Immature natural killer cell (primary cell): ENCODE measurements at places on chromosomes 12 and 14.
A peak's percentile ranks its signal among the peaks of the same experiment; 100 is the strongest.

- H3K4me1 ChIP-seq, result peaks cover 77% of the 10 kb centered on the region
- H3K36me3 ChIP-seq, result peaks cover 8% of the 10 kb centered on the region
- H3K4me3 ChIP-seq, result peak overlapping the region; percentile 82
- peak overlapping the region; percentile 97 for H3K27ac ChIP-seq
These were observed 54.3 kb upstream of the SRSF5 start for GRCh38 chr14:69712599-69713088.

GRCh38 chr14:70558356-70558755 is 23.6 kb upstream of the ADAM20 start:
- no peaks in the 10 kb centered on the region for H3K27me3 ChIP-seq
- DNase-seq, result no peak
- peaks cover 21% of the 10 kb centered on the region for H3K36me3 ChIP-seq
- no peaks in the 10 kb centered on the region for H3K4me1 ChIP-seq
- no peak overlapping the region for H3K4me3 ChIP-seq
- no peak overlapping the region for H3K27ac ChIP-seq

GRCh38 chr12:46702581-46703344 is 123.0 kb downstream of the SLC38A4 start:
- H3K27ac ChIP-seq, result no peak overlapping the region
- H3K36me3 ChIP-seq, result peaks cover 8% of the 10 kb centered on the region
- no peak for DNase-seq
- H3K4me1 ChIP-seq, result peaks cover 11% of the 10 kb centered on the region
- no peak overlapping the region for H3K4me3 ChIP-seq

DNA sequence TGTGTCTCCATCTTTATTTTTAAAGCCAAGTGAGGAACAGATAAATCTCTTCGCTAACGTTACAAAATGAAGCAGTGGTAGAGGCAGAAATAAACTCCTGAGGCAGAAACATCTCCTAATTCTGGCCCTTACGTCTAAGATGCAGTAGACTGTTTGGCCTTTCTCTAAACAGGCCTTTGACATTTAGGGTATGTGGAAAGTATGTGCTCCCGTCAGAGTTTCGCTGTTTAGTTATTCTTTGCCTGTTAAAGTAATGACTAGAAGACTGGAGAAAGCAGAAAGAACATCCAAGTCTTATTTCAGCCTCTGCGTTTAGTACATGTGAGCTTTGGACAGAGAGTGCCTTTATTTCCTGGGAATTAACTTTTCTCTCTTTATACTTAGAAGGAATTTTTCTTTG is 216.6 kb downstream of the RAD51B start:
- no peak overlapping the region for H3K4me3 ChIP-seq
- no peak for DNase-seq
- H3K27ac ChIP-seq, result no peak overlapping the region
- H3K4me1 ChIP-seq, result no peaks in the 10 kb centered on the region
- no peaks in the 10 kb centered on the region for H3K27me3 ChIP-seq

GRCh38 chr14:83470959-83471695 is 1937.5 kb upstream of the SEL1L start:
- DNase-seq, result no peak
- H3K36me3 ChIP-seq, result no peaks in the 10 kb centered on the region
- H3K4me1 ChIP-seq, result no peaks in the 10 kb centered on the region
- H3K27me3 ChIP-seq, result no peaks in the 10 kb centered on the region

- no peak for DNase-seq
- H3K36me3 ChIP-seq, result no peaks in the 10 kb centered on the region
- H3K4me3 ChIP-seq, result no peak overlapping the region
- peaks cover 41% of the 10 kb centered on the region for H3K4me1 ChIP-seq
- peak overlapping the region; percentile 21 for H3K27ac ChIP-seq
These were observed 4.8 kb downstream of the HIP1R start for GRCh38 chr12:122839907-122840554.

GRCh38 chr12:124727264-124727800 is 136.3 kb downstream of the SCARB1 start:
- H3K4me3 ChIP-seq, result no peak overlapping the region
- DNase-seq, result no peak
- no peaks in the 10 kb centered on the region for H3K36me3 ChIP-seq
- peaks cover 2% of the 10 kb centered on the region for H3K27me3 ChIP-seq

DNA sequence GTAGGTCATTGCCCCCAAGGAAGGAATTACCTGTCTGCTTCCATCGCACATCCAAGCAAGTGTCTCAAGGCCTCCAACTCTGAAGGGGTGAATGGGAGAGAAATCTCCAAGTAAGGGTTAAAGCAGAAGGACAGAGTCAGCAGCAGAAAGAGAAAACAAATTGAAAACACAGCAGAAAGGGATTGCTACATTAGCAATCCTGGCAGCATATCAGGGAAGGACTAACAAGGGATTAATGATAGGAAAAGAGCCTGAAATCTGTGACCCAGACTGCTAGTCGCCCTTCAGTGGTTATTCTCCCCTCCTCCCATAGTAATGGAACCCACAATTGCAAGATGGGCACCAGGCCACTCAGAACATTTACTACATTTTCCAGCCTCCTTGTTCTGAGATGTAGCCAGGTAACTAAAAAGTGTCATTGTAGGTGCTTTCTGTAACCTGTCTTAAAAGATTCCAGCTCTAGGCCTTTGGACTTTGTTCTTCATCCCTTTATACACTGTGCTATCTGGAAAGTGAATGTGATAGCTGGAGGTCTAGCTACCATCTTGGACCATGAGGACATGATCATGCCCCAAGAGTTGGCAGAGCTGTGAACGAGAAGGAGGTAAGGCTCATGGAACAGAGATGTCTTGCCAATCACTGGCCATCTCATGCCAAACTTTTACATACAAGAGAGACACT is 36.0 kb downstream of the MAP3K9 start:
- no peak overlapping the region for H3K4me3 ChIP-seq
- no peaks in the 10 kb centered on the region for H3K36me3 ChIP-seq
- H3K27ac ChIP-seq, result no peak overlapping the region
- no peak for DNase-seq
- peaks cover 3% of the 10 kb centered on the region for H3K27me3 ChIP-seq
- no peaks in the 10 kb centered on the region for H3K4me1 ChIP-seq

DNA sequence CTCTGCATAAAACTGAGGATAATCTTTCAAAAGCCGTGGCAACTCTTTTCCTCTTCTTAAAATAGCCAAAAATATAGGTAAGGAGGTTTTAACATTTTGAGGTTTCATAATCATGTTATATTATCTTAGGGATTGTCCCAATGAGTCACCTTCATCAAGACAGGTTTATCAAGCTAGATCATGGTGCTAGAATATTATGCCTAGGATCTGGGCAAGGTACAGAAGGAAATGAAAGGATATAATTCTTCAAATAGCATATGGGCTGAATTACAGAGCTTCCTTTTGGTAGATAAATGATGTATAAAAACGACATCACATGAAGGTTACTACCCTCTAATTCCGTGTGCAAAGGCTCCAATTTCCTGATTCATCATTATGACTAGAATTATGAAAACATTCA is 28.6 kb upstream of the TBC1D15 start:
- no peak overlapping the region for H3K4me3 ChIP-seq
- no peaks in the 10 kb centered on the region for H3K4me1 ChIP-seq
- peaks cover 10% of the 10 kb centered on the region for H3K27me3 ChIP-seq
- no peak overlapping the region for H3K27ac ChIP-seq

- H3K27me3 ChIP-seq, result peaks cover 2% of the 10 kb centered on the region
- no peak for DNase-seq
- H3K27ac ChIP-seq, result no peak overlapping the region
- H3K36me3 ChIP-seq, result no peaks in the 10 kb centered on the region
These were observed 122.0 kb downstream of the KCNC2 start for GRCh38 chr12:75087654-75088053.

GRCh38 chr12:52043386-52044212 is 7.6 kb upstream of the NR4A1 start:
- peaks cover 19% of the 10 kb centered on the region for H3K4me1 ChIP-seq
- DNase-seq, result no peak
- no peak overlapping the region for H3K27ac ChIP-seq
- no peak overlapping the region for H3K4me3 ChIP-seq
- H3K27me3 ChIP-seq, result peaks cover 2% of the 10 kb centered on the region
- no peaks in the 10 kb centered on the region for H3K36me3 ChIP-seq

DNA sequence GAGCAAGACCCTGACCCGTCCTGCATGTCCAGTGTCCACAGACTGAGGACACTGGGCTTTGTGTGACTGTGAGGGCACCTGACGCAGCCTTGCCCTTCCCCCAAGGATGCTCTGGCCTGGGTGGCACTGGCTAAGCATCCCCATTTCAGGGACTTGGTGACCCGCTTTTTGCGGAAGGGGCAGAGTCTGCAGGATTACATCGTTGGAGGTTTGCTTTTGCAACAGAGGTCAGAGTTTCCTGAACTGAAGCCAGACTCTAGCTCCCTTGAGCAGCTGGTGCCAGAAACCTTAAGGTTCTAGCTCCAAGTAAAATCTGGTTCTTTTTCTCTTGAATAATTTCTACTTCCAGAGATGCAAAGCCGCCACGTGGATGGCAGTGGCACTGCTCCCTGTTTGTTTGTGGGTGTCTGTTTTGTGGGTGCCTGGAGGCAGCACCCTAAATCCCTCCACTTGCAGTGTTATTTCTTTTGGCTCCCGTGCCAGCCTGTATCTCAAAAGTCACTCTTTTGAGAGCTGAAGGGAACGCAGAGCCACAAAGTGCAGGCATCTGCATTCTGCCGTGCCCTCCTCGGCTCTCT is 184.7 kb downstream of the TSPAN9 start:
- H3K27me3 ChIP-seq, result peaks cover 3% of the 10 kb centered on the region
- no peak for DNase-seq
- no peaks in the 10 kb centered on the region for H3K4me1 ChIP-seq
- no peak overlapping the region for H3K27ac ChIP-seq

GRCh38 chr14:49581209-49582112 is 4.7 kb downstream of the RPS29 start:
- no peak for DNase-seq
- H3K27ac ChIP-seq, result peak overlapping the region; percentile 83
- H3K4me1 ChIP-seq, result peaks cover 82% of the 10 kb centered on the region
- H3K36me3 ChIP-seq, result peaks cover 14% of the 10 kb centered on the region
- no peak overlapping the region for H3K4me3 ChIP-seq
- peaks cover 8% of the 10 kb centered on the region for H3K27me3 ChIP-seq

GRCh38 chr14:74965486-74966153 is 10.2 kb upstream of the PGF start:
- DNase-seq, result no peak
- peaks cover 4% of the 10 kb centered on the region for H3K27me3 ChIP-seq
- H3K4me3 ChIP-seq, result no peak overlapping the region
- no peaks in the 10 kb centered on the region for H3K36me3 ChIP-seq
- H3K27ac ChIP-seq, result no peak overlapping the region

GRCh38 chr14:24159777-24160498 is 1.1 kb upstream of the IRF9 start:
- DNase-seq, result no peak
- peaks cover 45% of the 10 kb centered on the region for H3K4me1 ChIP-seq
- peak overlapping the region; percentile 28 for H3K4me3 ChIP-seq
- H3K27me3 ChIP-seq, result peaks cover 6% of the 10 kb centered on the region

DNA sequence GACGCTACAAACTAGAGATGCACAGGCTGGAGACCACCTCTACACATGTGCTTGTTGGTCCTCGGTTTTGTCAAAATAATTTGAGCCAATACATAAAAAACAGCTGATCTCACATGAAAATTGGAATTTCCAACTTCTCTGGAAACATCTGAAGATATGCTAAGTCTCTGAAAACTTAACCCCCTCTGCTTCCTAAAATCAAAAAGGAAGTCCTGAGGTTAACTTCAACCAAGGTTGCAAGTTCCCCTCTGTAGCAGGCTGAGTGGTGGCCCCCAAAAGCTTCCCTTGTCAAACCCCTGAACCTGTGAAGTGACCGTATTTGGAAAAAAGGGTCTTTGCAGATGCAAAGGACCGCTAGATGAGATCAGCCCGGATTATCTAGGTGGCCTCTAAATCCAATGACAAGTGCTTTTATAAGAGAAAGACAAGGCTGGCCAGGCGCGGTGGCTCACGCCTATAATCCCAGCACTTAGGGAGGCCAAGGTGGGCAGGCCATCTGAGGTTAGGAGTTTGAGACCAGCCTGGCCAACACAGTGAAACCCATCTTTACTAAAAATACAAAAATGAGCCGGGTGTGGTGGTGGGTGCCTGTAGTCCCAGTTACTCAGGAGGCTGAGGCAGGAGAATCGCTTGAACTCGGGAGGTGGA is 32.0 kb upstream of the VPS37B start:
- no peak for DNase-seq
- H3K36me3 ChIP-seq, result no peaks in the 10 kb centered on the region
- no peak overlapping the region for H3K4me3 ChIP-seq
- no peaks in the 10 kb centered on the region for H3K27me3 ChIP-seq

GRCh38 chr14:77051116-77051515 is 22.6 kb upstream of the IRF2BPL start:
- H3K27ac ChIP-seq, result no peak overlapping the region
- no peaks in the 10 kb centered on the region for H3K36me3 ChIP-seq
- no peaks in the 10 kb centered on the region for H3K27me3 ChIP-seq
- H3K4me1 ChIP-seq, result peaks cover 13% of the 10 kb centered on the region
